ENCODE measurements at places on chromosomes 3 and 15.

DNA sequence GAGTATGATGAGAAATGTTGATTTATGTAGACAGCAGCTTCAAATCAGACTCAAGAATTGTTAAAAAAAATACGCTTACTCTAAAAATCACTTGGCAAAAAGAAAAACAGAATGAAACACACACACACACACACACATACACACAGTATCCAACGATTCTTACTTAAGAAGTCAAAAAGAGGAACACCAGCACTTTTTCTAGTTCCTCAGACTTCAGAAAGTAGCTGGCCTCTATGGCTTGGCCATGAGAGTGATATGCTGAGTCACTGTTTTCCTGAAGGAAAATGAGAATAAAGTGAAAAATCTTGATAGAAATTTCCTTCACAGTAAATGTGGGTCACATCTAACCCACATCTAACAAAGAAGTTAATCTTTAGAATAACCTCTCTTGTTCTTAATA lies 22.1 kb downstream of the CNTN3 start:
- peak; percentile 29 for DNase-seq

GRCh38 chr15:32796856-32797255 lies 79.1 kb downstream of the GREM1 start:
- no peak for DNase-seq

- DNase-seq, result peak; percentile 91
These were observed 37.9 kb downstream of the CLK3 start for GRCh38 chr15:74653426-74654102.

DNA sequence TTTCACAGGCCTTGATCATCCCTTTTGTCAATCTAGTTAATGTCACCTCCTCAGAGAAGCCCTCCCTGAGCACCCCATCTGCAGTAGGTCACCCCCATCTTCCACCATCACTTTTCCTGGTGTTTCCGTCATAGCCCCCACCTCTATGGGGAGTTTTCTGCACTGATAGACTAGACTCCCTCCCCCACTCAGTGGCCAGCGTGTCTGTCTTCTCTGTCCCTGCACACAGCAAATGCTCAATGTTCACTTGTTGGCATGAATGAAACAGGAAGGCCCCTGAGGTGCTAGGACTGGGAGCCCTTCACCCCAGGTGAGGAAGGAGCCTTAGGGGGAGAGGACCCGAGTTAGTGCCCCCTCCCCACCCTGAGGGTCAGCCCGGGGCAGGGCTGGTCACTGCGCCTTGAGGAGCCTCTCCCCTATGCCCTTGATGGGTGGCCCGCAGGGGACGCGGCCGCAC lies 15.8 kb upstream of the FANCD2 start:
- DNase-seq, result no peak

- no peak for DNase-seq
These were observed 389.9 kb upstream of the RGMA start for GRCh38 chr15:93478947-93479346.

DNA sequence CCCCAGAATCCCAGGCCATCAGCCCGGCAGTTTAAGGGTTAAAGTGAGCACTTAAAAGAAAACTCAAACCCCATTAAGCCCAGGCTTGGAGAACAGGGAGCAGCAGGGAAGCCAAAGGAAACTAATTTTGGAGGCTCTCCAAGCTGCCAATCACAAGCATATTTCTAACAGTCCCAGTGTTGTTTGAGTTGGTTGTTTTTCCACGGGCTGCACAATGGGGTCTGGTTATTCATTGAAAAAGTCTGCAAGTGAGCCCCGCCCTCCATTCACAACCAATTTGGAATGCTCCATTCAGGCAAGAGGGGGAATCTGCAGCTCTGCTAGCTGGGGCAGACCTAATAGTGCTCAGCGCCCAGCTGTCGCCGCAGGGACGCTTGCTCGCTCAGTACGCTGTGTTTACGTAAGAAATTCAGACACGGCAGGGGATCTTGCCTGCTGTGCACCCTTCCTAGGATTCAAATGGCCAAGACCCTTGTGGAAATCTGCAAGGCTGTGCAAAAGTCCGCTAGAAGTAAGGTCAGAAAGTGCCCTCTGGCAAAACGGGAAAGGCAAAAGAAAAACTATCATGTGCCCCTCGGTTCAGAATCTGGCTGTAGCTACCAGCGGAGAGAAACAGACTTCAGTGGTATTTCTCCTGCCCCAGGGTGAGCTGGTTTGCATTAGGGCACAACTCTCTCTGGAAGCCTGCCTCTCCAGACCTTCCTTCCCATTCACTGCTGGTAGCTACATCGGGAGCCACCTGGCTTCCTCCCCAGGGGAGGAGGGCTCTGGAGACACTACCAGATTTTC lies 11.0 kb downstream of the ETV5 start:
- DNase-seq, result peak; percentile 84

GRCh38 chr15:62280625-62281024 lies 115.5 kb upstream of the C2CD4B start:
- no peak for DNase-seq

- DNase-seq, result no peak
These were observed 29.2 kb downstream of the SRPRB start for GRCh38 chr3:133834621-133835417.

- DNase-seq, result no peak
These were observed 3.5 kb downstream of the SLC26A6 start for GRCh38 chr3:48631516-48632448.

DNA sequence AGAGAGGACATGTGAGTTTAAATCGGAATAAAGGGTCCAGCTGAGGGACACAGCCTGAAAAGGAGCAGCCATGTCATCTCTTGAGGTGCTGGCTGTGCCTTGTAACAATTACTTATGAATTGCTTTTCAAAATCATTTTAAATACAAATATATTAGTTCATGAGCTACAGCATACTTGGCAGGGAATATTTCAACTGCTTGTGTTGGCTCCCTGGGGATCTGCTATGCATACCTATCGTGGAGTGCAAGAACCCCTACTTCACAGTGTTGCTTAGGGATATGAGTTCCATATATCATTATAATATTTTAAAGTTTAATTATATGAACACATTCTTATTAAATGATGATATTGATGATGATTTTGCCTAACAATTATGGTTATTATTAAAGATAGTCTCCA lies 19.1 kb upstream of the P2RY14 start:
- DNase-seq, result no peak

DNA sequence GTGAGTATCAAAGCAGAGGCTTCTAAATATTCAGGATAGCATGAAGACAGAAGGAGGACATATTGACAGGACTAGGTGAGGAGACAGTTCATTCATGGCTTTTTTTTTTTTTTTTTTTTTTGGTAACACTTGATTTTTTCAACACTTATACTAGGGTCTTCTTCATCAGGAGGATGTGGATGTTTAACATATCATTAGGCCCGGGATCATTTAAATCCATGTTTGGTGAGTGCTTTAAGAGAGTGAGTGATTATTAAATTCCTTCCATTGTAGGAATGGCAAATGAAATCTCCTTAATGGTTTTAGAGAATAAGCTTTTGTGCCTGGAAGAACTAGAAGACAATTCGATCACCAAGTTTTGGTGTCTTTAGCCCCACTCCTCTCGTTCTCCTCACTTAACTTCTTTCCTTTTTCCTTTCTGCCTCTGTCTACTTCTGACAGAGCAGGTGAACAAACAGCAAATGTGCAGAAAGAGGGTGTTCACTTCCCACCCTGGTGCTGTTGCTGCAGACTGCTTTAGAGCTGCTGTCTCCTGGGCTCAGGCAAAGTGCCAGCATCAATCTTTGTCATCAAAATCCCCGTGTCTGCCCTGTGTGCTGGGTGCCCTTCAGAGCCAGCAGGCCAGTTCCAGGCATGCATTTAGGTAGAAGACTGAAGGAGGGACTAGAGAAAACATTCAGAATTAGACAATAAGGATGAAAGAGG lies 35.6 kb upstream of the RAB11A start:
- DNase-seq, result no peak

DNA sequence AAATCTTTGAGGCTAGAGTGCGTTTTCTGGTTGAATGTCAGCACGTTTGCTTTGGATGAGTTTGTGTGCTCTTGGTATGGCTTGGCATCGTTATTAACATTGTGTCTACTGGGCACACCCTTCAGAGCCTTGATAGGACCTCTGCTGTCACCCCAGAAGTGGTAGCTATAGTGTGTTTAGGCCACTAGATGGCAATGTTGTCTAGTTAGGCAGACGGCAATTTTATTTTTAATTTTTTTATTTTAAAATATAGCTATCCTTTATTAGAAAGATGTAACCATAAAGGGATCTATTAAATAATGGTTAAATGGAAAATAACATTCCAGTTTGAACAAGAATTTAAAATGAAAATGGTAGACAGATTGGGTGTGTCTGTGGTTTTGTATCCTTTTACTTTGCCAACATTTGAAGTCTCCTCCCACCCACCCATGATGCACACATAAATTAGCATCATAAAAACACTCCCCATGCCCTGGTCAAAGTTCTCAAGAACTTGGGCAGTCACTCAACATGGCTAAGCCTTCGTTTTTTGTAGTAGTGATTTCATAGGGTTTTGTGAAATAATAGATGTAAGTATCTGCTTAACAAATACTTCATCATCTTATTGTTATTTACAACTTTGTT lies 200.7 kb downstream of the KCNH8 start:
- peak; percentile 25 for DNase-seq

GRCh38 chr3:129994883-129995559 lies 20.5 kb downstream of the TRH start:
- no peak for DNase-seq

GRCh38 chr3:55868347-55868746 lies 381.2 kb upstream of the WNT5A start:
- no peak for DNase-seq

DNA sequence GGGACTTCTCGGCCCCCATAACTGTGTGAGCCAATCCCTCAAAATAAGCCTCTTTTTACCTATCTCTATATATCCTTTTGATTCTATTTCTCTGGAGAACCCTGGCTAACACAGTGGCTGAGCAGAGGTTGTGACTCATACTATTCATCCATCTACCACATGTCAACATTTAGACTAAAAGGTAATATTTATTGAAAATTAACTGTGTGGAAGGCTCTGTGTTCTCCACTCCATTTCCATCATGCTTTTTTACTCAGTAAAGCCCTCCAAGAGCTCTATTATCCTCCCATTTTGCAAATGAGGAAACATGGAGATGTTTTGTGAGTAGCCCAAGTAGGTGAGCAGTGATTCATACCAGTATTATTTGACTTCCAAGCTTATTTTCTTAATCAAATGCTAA lies 217.9 kb upstream of the DCBLD2 start:
- DNase-seq, result no peak

GRCh38 chr3:71047616-71048531 lies 535.7 kb downstream of the FOXP1 start:
- no peak for DNase-seq

DNA sequence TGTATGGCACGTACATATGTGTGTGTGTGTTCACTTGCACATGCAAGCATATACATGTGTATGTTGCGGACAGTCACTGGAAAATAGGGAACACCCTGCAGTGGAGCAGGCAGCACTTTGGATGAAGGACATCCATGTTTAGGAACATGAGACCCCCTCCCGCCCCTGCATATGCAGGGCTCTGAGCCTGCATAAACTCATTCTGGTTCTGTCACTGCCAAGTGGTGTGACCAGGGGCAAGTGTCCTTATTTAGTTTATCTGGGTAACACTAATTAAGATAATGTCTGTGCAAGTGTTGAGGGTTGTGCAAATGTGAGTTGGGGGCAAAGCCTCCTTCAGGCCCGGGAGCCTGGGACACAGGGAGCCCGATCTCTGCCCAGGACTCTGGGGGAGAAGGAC lies 105.7 kb downstream of the CORO2B start:
- DNase-seq, result no peak

GRCh38 chr15:101031213-101031612 lies 112.1 kb downstream of the LRRK1 start:
- no peak for DNase-seq

GRCh38 chr3:93969443-93969842 lies 4.3 kb downstream of the PROS1 start:
- DNase-seq, result peak; percentile 14

- DNase-seq, result no peak
These were observed 34.1 kb downstream of the WHAMM start for GRCh38 chr15:82843566-82843965.

DNA sequence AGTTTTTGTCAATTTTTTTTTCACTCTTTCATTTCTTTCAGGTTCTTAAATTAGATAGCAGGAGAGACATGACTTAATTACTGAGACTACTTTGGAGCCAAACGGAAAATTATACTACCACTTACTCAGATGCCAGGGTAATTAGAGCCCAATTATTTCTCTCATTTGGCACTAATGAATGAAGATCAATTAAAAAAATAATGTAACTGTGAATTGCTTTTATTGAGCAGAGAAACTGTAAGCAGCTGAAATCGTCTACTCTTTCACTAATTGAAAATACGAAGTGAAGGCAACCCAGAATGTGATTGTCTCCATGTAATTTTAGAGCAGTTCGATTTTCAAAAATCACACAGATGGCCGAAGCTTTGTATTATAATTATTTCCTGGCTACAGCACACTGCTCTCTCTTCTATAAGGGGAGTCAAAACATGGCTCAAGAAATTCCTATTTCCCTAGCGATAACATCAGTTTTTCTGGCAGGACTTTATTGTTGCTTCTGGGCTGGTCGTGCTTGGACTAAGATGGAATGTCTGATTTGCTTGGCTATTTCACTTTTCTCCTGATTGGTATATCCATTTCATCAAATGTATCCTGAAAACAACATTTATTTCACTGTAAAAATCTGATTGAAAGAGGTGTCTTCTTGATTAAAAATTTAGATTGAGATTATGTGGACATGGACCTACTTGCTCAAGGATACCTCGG lies 55.8 kb upstream of the PDZRN3 start:
- no peak for DNase-seq

GRCh38 chr15:98794211-98794610 lies 145.9 kb downstream of the IGF1R start:
- no peak for DNase-seq

GRCh38 chr3:111087924-111088469 lies 16.4 kb downstream of the NECTIN3 start:
- no peak for DNase-seq

DNA sequence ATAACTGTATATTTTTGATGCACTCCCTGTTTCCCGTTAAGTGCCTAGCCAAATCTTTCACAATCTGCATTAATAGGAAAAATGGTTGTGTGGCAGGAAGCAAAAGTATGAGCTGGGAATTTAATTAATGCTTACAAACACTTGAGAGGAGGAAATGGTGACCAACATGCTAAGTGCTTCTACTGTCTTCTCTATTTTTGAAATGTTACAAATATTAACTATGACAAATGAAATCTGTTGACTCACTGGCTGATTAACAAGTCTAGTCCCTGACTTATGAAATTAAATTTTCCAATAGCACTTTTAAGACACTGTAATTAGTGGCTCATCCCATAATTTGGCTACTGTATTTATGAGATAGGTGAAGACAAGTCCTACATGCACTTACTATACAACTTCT lies 446.9 kb upstream of the DPPA4 start:
- DNase-seq, result no peak

DNA sequence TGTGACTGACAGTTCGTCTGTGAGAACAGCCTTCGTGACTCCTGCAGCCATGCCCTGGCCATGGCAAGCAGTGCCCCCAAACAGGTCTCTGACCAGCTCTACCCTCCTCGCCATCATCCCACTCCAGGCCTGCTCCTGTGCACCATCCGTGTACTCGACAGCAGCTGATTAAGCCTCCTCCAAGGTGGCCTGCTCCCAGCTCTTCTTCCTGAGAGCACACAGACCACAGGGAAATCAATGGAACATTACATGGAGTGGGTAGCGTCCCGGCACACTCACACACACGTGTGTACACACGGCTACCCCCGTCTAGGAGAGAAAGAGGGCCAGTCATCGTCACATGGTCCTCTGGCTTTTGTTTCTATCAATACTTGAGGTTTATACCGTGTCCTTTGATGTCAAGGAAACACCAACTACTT lies 21.1 kb downstream of the ANXA2 start:
- no peak for DNase-seq

Data from AG20443 (cell line).